ENCODE measurements at places on chromosomes 6 and 20.

GRCh38 chr6:33769248-33769821 is 19.6 kb downstream of the LEMD2 start:
- DNase-seq: no peak

DNA sequence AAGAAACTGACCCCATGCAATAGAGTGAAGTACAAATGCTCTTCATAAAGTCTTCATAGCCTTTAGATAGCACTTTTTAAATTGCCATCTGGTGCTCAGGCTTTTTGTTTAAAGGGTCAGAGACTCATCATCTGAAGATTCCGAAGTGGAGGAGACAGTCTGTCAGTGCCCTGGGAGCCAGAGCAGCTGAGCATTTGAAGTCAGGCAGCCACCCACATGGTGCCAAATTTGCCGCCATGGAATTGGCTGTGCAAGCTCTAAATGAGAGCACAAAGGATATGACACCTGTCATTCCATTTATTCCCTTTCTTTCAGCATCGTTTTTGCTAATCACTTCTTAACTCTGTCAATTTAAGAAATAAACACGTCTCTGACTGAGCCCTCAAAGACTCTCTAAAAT is 32.8 kb upstream of the CEP162 start:
- DNase-seq: no peak

DNA sequence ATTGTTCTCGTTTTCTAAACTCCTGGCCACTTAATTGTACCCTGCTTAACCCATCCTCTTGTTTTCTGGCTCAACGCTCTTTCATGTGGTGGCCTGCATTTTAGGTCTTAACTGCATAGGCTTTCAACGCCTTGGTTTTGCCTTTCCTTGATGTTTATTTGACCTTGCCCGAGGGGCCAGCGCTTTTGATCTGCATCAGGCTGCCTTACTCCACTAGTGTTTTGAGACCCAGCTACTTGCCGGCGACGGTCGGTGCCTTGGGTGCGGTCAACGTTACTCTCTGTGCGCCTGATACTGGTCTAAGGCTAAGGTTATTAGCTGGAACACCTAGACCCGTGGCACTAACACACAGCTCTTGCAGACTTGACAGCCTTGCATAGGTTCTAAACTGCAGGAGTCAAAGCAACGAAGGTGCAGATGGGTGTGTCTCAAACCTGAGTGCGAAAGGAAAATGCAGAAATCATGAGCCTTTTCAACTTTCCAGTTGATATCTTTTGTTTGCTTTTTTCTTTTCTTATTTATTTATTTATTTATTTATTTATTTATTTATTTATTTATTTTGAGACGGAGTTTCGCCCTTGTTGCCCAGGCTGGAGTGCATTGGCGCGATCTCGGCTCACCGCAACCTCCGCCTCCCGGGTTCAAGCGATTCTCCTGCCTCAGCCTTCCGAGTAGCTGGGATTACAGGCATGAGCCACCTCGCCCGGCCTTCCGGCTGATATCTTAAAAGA is 138.8 kb downstream of the HFE start:
- DNase-seq: no peak

- no peak for DNase-seq
These were observed 32.3 kb downstream of the SYNJ2 start for GRCh38 chr6:158013904-158014504.

GRCh38 chr6:11044712-11045167 is 635 bp upstream of the ELOVL2 start:
- no peak for DNase-seq

DNA sequence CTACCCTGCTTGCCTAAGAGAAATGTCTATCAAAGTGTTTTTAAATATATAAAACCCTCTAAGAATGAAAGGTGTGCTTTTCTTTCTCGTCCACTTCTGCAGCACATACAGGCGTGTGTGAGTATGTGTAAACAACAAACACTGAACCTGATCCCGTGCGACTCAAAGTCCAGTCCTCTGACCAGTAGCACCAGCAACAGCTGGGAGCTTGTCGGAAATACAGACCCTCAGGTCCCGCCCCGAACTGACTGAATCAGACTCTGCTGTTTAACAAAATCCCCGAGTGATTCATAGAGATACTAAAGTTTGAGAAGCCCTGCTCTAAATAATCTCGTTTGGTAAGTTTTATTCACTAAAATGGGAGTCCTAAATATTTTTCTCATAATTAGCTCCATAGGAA is 208.0 kb upstream of the KCNQ5 start:
- no peak for DNase-seq

- peak; percentile 4 for DNase-seq
These were observed 258.4 kb downstream of the HDGFL1 start for GRCh38 chr6:22827760-22828159.

DNA sequence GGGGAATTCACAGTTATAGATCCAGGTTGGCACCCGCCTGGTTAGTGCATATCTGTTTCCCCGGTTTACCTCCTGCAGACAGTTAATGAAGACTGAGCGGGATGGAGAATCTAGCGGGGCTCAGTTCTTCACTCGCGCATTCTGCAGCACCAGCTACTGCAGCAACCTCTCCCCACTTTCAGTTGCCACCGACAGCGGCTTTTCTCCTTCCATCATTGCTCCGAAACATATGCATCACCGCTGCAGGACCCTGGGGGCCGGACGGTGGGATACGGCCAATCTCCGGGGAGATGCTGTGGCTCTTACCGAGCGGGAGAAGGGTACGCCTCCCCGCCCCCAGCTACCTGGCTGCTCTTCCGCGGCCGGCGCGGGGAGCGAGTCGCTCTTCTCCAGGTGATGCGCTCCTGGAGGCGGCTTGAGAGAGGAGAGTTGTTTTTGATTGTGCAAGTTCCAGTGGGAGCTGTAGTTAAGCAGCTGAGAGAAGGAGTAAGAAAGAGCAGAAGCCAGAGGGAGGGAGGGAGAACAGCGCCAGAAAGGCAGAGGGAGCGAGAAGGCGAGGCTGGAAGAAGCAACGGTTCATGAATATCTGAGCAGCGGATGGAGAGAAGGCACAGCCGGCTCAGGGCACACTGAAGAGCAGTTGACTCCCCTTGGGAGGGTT is at the start of gene SGK1:
TSS of gene SGK1 (minus strand) at position 642 of the 661 bp plus-strand sequence. CDS start 652 bp downstream, outside the sequence.
- DNase-seq: no peak

DNA sequence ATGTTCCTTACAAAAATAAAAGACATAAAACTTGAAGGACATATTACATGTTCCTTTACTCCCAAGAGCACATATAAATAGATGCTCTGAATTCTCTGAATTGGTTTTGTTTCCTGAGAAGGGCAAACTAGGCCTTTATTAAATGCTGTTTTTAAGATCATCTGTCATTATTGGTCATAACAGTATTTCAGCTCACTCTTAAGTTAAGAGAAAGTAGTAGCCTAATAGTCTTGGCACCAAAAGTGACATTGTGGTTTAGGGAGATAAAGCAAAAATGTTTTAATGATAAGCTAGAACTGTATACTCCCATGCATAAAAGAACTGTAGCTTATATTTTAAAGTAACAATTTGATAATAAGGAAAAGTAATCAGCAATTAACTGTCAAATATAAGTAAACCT is 361.1 kb upstream of the PTCHD4 start:
- DNase-seq: no peak

DNA sequence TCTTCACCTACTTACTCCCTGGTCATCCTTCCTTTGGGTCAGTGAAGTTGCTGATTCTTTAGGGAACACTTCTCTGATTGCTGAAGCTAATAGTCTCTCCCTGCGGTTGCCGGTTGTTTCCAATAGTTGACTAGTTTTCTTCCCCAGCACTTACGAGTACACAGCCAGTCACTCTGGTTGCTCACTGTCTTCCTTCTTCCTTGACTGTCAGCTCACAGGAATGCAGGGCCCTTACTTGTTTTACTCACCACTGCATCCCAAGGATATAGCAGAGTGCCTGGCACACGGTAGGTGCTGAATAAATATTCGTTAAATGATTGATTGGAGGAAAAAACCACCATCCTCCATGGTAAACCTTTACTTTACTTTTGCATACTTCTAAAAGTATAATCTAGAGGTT is 345.0 kb downstream of the QKI start:
- no peak for DNase-seq

DNA sequence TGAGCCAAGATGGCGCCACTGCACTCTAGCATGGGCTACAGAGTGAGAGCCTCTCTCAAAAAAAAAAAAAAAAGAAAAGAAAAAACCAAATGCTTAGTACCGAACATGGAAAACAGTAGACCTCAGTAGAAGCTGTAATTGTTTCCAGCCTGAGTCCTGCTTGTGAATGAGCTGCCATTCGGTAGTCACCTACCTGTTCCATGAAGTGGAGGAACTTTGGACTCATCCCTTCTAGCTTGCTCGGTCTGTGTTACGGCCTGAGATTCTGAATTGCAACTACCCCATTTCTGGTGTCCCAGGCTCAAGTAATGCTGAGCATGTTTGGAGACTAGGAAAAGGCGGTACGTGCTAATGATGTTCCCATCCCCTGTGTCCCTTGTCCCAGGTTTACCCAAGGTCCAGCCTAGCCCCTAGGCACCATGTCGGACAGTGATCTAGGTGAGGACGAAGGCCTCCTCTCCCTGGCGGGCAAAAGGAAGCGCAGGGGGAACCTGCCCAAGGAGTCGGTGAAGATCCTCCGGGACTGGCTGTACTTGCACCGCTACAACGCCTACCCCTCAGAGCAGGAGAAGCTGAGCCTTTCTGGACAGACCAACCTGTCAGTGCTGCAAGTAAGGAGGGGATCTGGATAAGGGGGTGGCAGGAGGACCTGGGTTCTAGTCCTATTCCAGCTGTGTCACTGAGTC is 5.1 kb downstream of the TGIF2 start:
- no peak for DNase-seq

Measured in skin of body (tissue), 3 donors.